ENCODE measurements at places on chromosomes 3 and 15.

GRCh38 chr3:13561967-13562366, 13.0 kb downstream of the FBLN2 start:
- DNase-seq: no peak

GRCh38 chr15:29100486-29101000, 169.1 kb downstream of the NSMCE3 start:
- no peak for DNase-seq

- no peak for DNase-seq
Observed at GRCh38 chr3:42590989-42591756, 513 bp downstream of the SS18L2 start.

DNA sequence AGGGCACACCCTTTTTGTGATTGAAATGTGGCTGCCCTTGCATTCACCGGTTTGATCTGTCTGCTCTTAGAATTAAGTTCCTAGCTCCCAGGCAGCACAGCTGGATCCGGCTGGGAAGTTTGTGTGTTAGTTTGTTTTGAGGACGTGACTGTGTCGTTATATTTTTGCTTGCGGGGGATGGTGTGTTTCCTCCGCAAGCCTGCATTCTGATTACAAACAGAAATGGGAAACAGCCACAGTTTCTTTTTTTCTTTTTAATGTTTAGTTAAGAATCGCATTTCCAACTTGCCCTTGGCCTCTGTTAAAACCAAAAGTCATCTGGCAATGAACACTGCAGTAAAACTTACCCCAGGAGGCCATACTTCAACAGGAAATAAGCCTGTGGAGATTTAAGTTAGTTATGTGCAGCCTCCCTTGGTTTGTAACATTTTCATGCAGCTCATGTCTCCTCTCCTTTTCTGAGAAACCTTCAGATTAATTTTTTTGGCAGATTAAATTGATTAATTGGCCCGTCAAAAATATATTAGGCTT, 888 bp downstream of the TMOD3 start:
- peak; percentile 8 for DNase-seq

GRCh38 chr3:114626751-114627150, 332.9 kb downstream of the TIGIT start:
- no peak for DNase-seq

DNA sequence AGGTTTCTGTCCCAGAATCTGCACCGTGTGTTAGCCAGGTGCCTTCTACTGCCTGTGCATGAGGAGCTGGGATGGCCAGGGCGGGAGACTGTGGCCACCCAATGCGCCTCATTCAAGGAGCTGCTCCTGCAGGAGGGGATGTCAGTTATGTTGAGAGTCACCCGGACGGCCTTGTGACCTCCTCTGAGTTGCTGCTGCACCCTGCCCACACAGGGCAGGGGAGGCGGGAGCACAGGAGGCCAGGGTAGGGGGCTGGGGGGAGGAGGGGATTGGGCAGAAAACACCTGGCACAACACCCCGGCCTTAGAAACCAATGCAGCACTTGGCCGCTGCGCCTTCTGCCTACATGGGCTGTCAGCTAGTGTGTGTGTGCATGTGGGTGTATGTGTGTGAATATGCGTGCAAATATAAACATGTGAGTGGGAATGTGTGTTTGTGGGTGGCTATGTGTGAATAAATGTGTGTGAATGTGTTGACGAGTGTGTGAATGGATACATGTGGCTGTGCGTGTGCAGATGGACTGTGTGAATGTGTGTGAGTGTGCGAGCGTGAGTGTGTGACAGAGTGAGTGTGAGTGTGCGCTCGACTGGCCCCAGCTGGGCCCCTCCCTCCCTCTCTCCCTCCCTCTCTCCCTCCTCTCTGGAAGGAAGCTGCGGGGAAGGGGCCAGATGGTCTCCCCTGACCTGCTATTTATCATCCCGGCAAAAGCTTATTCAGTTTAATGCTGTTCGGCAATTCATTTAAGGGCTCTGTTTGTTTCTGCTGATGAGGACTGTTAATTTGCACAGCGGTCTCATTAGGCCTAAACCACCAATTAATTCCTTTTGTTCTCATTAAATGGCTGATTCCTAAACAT, 106.9 kb downstream of the TLE3 start:
- DNase-seq: no peak
